ENCODE measurements at places on chromosomes 2 and 18.

GRCh38 chr2:66772618-66773017, 337.7 kb downstream of the MEIS1 start:
- no peak for DNase-seq

GRCh38 chr2:69816923-69817542, 12.4 kb upstream of the GMCL1 start:
- peak; percentile 86 for DNase-seq

DNA sequence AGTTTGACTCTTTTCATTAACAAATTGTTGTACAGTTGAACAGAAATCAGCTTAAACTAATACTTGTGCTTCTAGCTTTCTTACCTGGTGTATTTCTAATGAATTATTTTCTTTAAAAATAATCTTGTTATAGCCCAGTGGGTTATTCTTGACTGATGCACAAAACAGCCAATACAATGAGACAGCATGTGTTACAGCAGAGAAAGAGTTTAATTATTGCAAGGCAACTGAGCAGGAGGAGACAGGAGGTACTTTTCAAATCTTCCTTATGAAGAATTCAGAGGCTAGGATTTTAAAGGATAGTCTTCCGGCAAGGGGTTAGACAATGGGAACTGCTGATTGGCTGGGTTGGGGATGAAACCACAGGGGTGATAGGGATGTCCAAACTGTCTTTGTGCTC, 64.5 kb upstream of the TPO start:
- DNase-seq = no peak

- no peak for DNase-seq
Measured at GRCh38 chr18:21369146-21369545, 127.1 kb downstream of the GREB1L start.

GRCh38 chr2:142048581-142048980, 82.2 kb downstream of the LRP1B start:
- DNase-seq = no peak

- DNase-seq = no peak
Measured at GRCh38 chr2:218368621-218369153, 12.0 kb downstream of the CATIP start.

- no peak for DNase-seq
Measured at GRCh38 chr18:63480476-63480875, 3.7 kb downstream of the SERPINB5 start.

GRCh38 chr2:95062242-95063085, 37.0 kb downstream of the MAL start:
- no peak for DNase-seq

DNA sequence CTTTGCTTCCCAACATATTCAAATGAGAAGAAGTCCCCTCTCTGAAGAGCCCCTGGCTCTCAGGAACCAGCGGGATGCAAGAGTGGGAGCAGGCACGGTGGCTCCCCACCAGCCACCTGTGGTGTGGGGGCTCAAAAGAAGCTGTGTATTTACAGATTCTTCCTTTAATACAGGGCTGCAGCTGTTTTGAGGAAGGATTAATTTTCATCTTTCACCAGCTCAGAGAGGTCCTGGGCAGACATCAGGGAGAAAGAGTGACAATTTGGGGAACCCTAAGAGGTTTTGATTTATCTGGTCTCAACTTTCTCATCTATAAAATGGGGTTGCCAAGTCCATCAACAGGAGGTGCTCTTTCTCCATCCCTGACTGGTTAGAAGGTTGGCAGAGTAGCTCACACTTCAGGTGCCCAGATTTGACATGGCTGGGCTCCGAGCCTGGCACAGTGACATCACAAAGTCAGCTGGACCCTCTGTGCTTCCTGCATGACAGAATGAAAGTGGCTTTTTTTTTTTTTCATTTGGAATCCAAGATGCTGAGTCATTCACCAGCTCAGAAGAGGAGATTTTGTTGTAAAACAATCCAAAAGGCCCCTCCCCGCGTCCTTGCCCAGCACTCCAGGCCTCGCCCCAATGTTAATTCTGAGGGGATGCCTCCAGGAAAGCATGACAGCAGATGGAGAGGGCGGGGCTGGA, 15.5 kb upstream of the SIX2 start:
- peak; percentile 32 for DNase-seq

GRCh38 chr2:170221317-170222288, 43.7 kb downstream of the MYO3B start:
- DNase-seq = no peak

GRCh38 chr2:223093436-223094241, 41.6 kb downstream of the KCNE4 start:
- no peak for DNase-seq

DNA sequence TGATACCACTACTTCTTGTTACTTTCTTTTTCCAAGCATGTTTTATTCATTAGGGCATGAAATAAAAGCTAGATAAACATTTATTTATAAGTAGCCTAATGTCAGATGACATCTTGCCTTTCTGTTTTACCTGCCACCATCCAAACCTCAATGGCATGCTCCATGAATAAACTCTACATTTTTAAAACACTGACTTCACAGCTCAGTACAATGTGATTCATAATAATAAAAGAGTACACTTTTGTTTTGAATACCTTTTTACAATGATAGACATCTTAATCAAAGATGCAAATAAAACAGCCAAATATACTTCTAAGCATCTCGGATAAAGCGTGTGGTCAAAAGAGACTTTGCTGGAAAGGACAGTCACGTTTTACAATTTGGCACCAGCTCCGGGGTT, 88.2 kb downstream of the SPRED2 start:
- DNase-seq = no peak

GRCh38 chr18:24398540-24398939, 916 bp upstream of the OSBPL1A start:
- DNase-seq = peak; percentile 38

- DNase-seq = no peak
Measured at GRCh38 chr18:23479829-23480505, 23.3 kb upstream of the RMC1 start.

DNA sequence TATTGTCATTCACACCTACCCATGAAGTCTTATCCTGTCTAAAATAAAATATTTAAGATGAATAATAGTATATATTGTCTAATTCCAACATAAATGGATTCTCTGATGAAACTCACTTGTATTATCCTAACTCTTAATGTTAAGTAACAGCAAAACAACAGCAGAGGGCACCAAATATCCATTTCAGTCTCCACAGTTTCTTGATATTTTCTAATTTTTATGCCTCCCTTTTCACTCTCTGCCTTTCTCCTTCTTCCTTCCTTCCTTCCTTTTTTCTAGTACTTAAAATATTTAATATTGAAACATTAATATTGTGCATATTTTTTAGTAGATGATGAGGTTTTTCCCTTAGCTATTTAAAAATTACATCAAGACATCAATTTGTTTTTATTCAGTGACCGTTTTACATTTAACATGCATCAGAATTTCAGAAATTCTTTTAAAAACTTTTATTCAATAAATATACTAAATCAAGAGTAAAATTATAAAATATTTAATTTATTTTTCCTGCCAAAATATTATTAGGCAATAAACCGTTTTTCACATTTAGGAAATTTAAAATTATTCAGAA, 97.6 kb downstream of the WDR7 start:
- no peak for DNase-seq

GRCh38 chr2:56224316-56224715, 40.5 kb downstream of the CCDC85A start:
- no peak for DNase-seq

- DNase-seq = no peak
Measured at GRCh38 chr18:23992089-23992940, 22.2 kb upstream of the TTC39C start.

GRCh38 chr2:95761556-95761955, 169.8 kb downstream of the TRIM43 start:
- DNase-seq = no peak

DNA sequence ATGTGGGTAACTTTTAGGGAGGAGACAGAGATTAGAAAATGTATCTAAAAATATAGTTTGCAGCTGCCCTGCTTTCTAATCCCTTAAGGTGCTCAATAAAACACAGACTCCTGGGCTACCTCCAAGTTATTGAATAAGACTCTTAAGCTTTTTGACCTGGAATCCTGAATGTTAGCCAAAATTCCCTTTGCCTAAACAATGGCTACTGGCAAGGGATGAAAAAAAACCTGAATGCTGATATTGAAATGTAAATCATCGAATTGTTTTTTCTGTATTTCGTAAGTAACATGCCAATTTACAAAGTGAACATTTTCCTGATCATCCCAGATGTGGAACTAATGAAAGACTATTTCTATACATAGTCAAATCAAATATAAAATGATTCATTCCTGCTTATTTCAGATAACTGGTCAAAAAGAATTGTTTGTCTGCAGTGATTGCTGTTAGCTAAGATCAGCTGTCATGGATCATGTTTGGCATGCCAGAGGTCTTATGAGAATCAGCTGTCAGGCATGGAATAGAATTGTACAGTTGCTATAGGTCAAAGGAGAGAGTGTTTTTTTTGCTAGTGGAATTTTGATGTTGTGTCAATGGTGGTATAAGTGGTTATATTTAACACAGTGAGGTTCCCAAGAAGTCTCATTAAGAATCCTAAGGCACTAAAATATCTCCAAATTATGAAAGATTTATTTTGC, 363.6 kb upstream of the CWC22 start:
- DNase-seq = no peak
